Endothelial cell (in vitro differentiated cells): ENCODE measurements at places on chromosomes 4 and X.

- no peak for DNase-seq
Measured at GRCh38 chr4:39502019-39502663, 25.1 kb downstream of the UGDH start.

DNA sequence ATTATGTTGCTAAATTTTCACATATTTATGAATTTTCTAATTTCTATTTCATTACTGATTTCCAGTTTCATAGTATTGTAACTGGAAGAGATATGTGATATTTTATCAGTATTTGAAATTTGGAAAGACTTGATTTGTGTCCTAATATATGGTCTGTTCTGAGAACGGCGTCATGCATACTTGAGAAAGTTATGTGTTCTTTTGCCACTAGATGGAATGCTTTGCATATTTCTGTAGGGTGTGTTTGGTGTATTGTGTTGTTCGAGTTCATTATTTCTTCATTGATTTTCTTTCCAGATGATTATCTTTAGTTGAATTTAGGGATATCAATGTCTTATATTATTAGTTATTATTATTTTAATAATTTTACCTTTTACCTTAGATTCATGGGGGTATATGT, 110.6 kb upstream of the ITM2A start:
- no peak for DNase-seq

DNA sequence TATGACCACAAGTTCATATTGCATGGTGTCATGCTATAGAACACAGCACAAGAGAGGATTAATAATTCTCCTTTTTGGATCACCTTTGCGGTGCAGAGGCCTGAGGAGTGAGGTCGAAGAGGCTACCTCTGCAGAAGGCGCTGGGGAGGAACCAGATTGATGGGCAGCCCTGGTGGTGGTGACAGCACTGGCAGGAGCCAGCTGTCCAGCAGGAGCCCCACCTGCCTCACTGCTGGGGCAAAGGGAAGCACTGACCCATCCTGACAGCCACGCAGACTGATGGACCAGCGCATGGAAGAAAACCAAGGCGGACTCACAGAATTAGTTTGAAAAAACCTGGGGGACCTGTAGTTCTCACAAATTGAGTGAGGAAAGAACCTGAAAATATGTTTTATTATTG, 50.9 kb downstream of the COX18 start:
- no peak for DNase-seq

DNA sequence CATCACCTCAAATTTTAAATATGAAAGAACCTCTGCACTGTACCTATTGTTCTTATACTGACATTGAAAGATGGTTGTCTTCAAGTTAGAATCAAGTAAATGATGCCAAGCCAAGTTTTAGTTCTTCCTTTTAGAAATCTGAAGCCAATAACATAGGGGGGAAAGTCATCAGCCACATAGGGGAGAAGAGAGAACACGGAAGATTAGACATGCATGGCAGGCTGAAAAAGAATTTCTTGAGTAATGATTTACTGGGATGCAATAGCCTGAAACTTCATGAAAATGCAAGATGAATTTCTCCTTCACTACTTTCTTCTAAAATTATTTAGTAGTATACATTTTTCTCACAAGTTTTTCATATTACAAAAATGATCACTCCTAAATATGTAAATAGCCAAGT, 13.6 kb upstream of the EPGN start:
- DNase-seq: no peak

- no peak for DNase-seq
Measured at GRCh38 chr4:121510341-121510874, 129.6 kb upstream of the QRFPR start.

DNA sequence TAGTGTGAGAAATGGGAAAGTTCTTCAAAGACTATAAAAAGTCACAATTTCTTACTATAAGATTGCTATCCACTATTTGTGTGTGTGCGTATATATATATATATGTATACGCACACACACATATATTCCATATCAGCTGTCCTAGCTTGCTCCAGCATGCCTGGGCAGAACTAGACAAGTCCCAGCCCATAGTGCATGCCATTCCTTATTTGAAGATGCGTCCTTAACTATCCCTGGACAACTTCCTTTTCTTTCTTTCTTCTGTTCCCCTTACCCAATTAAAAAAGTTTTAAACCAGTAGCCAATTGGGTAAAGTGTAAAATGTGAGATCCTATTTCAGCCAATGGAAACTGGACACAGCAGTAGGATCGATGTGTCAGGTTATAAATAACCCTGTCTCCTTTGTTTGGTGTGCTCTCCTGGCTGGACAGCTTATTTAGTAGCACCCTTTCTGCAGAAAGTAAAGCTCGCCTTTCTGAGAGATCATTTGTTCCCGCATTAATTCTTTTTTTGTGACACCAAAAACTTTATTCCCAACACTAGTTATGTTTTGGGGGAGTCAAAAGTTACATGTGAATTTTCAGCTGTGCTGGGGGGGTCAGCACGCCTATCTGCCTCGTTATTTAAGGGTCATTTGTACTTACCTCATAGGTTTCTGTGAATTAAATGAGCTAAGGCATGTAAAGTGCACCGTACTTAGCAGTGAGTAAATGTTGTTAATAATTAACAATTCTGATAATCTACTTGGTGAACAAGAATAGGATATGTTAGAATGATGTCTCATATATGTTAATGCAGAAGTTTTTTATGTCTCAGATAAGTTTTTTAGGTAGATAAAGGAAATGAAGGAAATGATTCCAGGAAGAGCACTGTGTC, 40.9 kb downstream of the KDM6A start:
- no peak for DNase-seq
